Hematopoietic multipotent progenitor cell treated with erythropoietin and hydrocortisone succinate and interleukin-3 and kit ligand, for 6 days (in vitro differentiated cells): ENCODE measurements at places on chromosomes 16 and 17.
A peak's percentile ranks its signal among the peaks of the same experiment; 100 is the strongest.

- DNase-seq, result no peak
Measured at GRCh38 chr17:43901861-43902589, 5.3 kb downstream of the MPP2 start.

DNA sequence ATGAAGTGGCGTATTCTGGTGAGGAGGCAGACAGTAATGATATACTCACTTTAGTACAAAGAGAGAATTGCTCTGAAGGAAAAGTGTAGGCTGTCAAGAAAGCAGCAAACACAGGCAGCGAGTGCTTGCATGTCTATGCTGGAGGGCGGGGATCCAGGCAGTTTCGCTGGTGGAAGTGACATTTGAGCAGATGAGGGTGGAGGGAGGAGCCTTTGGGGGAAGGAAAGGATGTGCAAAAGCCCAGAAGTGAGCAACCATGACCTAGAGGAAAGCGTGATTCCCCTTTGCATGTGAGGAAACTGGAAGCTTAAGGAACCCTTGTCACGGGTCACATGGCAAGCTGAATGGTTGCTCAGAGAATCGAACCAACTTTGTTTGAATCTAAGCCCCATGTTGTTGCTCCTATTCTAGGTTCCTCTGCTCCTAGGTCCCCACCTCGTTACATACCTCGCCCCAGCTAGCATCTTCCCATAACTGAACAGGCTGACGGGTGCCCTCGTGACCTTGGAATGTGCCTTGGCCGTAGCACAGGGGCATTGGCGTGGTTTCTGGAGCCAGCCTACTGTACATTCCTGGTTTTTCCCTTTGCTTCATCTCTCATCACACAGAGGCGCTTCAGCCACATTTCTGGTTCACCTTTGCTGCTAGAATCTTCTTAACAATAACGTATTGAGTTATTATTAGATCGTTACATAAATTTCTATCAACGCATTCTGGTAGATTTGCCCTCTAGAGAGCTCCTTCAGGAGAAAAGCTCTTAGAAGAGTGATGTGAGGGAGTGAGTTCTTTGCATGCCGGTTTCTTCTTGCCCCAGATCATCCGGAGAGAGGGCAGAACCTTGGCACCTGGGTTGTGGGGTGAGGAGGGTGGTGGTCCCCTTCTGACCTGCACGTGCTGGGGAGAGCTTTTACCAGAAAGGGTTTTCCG is 191.8 kb downstream of the SNX29 start:
- DNase-seq, result no peak

DNA sequence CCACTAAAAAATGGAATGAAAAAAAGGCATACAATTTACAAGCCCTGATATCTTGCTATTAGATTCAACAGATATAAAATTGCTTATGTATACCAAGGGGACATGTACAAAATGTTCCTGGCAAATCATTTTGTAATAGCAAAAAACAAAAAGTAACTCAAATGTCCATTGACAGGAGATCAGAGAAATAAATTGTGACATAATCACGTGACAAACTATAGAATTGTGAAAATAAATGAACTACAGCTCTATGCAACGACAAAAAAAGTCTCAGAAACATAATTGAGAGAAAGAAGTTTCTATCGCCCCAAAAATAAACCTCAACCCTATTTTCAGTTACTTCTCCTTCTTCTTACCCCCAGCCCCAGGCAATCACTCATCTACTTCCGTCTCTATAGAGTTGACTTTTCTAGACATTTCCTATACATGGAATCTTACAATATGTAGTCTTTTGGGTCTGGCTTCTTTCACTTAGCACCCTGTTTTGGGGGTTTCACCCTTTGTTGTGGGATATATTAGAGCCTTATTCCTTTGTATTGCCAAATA is 12.1 kb upstream of the ACE start:
- no peak for DNase-seq

DNA sequence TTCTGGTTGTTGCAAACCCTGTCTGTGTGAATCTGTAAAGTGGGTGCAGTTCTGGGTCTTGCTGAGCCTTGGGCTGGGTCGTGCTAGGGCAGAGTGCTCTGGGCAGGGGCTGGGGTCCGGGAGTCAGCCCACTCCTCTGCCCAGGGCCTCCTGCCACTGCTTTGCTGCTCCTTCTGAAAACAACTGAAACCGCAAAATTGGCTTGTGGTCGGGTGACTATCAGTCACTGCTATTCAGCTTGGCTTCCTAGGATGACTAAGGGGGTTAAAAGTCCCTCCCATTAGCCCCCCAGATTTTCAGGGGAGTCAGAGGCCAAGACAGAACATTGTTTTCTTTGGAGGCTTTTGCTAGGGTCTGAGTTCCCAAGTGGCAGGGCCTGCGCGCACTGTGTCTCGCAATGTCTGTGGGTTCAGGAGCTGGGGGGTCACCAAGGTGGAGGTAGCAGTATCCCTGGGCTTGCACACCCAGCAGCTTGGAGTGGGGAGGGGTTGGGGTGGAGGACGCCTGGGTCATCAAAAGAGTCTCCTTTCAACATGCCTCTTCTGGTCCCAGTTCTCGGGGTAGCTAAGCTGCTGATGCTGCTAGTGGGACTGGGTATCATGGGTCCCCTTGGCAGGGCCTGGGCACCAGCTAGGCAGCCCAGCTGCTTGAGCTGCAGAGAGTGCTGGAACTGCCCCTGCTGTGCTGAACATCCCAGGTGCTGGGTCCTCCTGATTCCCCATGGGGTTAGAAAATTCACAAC is 13.5 kb upstream of the TBX21 start:
- DNase-seq, result peak; percentile 73
